ENCODE measurements at places on chromosomes 12 and 14. TPM values are rescaled to one million over a fixed set of nuclear protein-coding genes. Genes with fewer than 3 reads are reported as not detected.

AKAP6 gene
- total RNA-seq, result 43.0 TPM

TMEM263 gene
- 183 TPM for total RNA-seq

LMNTD1 gene
- 2.3 TPM for total RNA-seq

CSRP2 gene
- 93.4 TPM for total RNA-seq

HCAR2 gene
- 3.8 TPM for total RNA-seq

AEBP2 gene
- total RNA-seq, result 77.0 TPM

ACSM4 gene
- total RNA-seq, result not detected

ACSS3 gene
- 39.7 TPM for total RNA-seq

ARG2 gene
- total RNA-seq, result 2.1 TPM

DAO gene
- not detected for total RNA-seq

C14orf93 gene
- total RNA-seq, result 10.4 TPM

MYO1A gene
- total RNA-seq, result 0.16 TPM

CLEC7A gene
- total RNA-seq, result 4.5 TPM

RNASE4 gene
- total RNA-seq, result 39.5 TPM

SDR9C7 gene
- total RNA-seq, result not detected

SLC2A3 gene
- 76.9 TPM for total RNA-seq

SLC6A15 gene
- 1.2 TPM for total RNA-seq

CIROP gene
- not detected for total RNA-seq

TAPBPL gene
- 11.1 TPM for total RNA-seq

SLC38A6 gene
- total RNA-seq, result 59.5 TPM

REP15 gene
- total RNA-seq, result 0.95 TPM

DNAI7 gene
- total RNA-seq, result 1.9 TPM

GRIN2B gene
- total RNA-seq, result 1.7 TPM

GALC gene
- total RNA-seq, result 35.1 TPM

Data from urinary bladder (tissue), 4 donors.